Upper lobe of right lung (tissue), 1 donor: ENCODE measurements at places on chromosomes 7 and 10. TPM values are rescaled to one million over a fixed set of nuclear protein-coding genes. Genes with fewer than 3 reads are reported as not detected.

The C10orf105 gene
- total RNA-seq = 0.52 TPM

The STAG3 gene
- total RNA-seq = 2.3 TPM

The NODAL gene
- total RNA-seq = not detected

The UNC5B gene
- 16.0 TPM for total RNA-seq

DNA sequence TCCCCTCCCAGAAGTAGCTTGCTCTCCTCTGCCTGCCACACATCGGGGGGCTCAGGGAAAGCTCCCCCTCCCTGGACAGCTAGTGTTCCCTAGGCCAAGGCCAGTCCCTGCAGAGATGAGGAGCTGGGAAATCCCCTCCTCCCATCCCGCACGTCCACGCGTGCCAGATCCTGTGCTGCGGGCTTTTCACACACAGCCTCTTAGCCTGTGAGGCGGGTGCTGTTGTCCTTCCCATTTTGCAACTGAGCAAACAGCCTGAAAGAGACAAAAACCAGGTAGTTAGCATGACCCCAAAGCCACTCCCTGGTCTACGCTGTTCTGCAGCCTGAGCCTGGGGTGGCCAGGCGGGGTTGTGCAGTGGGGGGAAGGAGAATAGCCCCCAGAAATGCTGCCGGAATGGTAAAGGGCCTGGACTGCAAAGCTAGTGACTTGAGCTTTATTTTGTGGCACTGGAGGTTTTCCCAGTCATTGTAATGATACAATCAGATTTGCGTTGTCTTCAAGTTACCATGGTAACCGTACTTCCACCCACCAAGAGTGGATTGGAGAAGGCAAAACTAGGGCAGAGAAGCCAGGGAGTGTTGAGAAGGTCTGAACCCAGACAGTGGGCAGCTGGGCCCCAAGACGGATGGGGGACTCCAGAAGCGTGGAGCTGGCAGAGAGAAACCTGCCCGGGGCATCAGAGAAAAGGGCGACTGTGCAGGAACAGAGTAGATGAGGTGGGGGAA, 98.6 kb upstream of the KCTD7 start:
- no peaks in the 10 kb centered on the region for H3K4me1 ChIP-seq
- H3K36me3 ChIP-seq = no peaks in the 10 kb centered on the region
- DNase-seq = no peak
- H3K27ac ChIP-seq = no peak overlapping the region
- no peaks in the 10 kb centered on the region for H3K27me3 ChIP-seq
- H3K4me3 ChIP-seq = no peak overlapping the region

DNA sequence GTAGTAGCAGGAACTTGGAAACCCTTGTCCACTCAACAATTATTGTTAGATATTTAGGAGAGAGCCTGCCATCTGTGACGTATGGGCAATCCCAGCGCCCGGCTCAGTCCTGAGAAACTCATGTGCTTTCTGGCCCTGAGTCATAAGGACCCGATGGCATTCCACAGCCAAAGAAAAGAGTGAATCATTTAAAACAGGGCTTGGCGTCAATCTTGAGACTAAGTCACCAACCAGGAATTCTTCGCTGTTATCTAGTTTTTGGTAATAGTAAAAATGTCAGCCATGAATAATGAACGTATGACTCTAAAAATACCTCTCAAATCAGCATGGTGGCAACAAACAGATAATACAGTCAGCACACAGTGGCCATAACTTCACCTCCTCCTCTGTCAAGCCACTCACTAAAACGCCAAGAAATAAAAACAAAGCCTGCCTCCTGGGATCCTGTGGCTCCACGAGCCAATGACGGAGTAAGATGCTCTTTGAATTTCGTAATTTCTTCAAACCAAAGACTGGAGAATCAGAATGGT, 140.8 kb downstream of the ADAM12 start:
- no peak for DNase-seq
- H3K27me3 ChIP-seq = no peaks in the 10 kb centered on the region
- no peak overlapping the region for H3K4me3 ChIP-seq
- no peaks in the 10 kb centered on the region for H3K36me3 ChIP-seq
- no peaks in the 10 kb centered on the region for H3K4me1 ChIP-seq

DNA sequence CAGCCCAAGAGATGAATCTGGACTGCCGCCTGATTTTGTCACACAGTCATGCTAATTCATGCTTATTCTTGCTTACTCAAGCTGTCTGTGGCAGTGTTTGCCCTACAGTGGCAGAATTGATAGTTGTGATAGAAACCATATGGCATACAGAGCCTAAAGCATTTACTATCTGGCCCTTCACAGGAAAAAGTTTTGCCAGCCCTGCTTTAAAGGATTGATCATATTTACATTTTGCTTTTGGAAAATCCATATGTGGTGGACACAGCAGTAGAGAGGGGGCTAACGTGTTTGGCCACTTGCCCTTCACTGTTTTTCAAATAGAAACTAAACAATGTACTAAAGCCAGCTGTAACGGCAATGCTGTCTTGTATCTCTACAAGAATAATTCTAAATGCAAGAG, 974.0 kb upstream of the GHITM start:
- H3K27ac ChIP-seq = no peak overlapping the region
- no peaks in the 10 kb centered on the region for H3K4me1 ChIP-seq
- no peaks in the 10 kb centered on the region for H3K27me3 ChIP-seq
- no peak overlapping the region for H3K4me3 ChIP-seq
- no peaks in the 10 kb centered on the region for H3K36me3 ChIP-seq

DNA sequence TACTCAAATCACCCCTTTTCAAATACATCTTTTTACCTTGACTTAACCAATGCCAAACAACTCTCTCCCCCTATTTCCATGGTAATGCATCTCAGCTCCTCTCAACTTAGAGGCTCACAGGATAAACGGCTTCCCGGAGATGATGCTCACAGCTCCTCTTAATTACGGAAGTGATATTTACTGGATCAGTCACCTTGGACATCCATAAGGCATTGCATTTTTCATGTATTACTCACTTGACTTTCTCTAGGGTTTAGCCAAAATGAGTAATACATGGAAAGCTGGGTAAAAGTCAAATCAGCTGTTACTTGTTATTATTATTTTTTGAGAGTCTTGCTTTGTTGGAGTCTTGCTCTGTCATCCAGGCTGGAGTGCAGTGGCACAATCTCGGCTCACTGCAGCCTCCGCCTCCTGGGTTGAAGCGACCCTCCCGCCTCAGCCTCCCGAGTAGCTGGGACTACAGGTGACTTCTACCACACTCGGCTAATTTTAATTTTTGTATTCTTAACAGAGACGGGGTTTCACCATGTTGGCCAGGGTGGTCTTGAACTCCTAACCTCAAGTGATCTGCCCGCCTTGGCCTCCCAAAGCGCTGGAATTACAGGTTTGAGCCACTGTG, 73.3 kb upstream of the RHEB start:
- H3K4me3 ChIP-seq = no peak overlapping the region
- no peak for DNase-seq
- no peaks in the 10 kb centered on the region for H3K27me3 ChIP-seq
- peaks cover 7% of the 10 kb centered on the region for H3K36me3 ChIP-seq
- H3K4me1 ChIP-seq = no peaks in the 10 kb centered on the region

DNA sequence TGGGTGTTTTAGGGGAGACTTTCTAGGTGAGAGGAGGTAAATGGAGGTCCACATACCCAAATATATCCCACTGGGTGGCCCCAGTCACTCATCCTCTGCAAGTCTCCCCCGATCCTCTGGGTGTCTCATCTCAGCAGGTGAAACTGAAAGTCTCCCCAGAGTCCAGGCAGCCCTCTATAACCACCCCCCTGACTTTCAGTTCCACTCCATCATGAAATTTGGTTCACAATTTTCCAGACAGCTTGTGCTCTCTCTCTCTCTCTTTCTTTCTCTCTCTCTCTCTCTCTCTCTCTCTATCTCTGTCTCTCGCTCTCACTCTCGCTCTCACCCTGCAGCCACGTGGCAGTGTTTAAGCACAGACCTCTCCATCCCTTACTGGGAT, 56.7 kb upstream of the ELN start:
- no peaks in the 10 kb centered on the region for H3K4me1 ChIP-seq
- no peak for DNase-seq
- H3K36me3 ChIP-seq = no peaks in the 10 kb centered on the region
- no peak overlapping the region for H3K4me3 ChIP-seq
- no peaks in the 10 kb centered on the region for H3K27me3 ChIP-seq
- no peak overlapping the region for H3K27ac ChIP-seq

GRCh38 chr7:44893710-44894234, 8.4 kb upstream of the PURB start:
- no peak overlapping the region for H3K27ac ChIP-seq
- H3K36me3 ChIP-seq = no peaks in the 10 kb centered on the region
- no peaks in the 10 kb centered on the region for H3K4me1 ChIP-seq
- H3K27me3 ChIP-seq = no peaks in the 10 kb centered on the region

DNA sequence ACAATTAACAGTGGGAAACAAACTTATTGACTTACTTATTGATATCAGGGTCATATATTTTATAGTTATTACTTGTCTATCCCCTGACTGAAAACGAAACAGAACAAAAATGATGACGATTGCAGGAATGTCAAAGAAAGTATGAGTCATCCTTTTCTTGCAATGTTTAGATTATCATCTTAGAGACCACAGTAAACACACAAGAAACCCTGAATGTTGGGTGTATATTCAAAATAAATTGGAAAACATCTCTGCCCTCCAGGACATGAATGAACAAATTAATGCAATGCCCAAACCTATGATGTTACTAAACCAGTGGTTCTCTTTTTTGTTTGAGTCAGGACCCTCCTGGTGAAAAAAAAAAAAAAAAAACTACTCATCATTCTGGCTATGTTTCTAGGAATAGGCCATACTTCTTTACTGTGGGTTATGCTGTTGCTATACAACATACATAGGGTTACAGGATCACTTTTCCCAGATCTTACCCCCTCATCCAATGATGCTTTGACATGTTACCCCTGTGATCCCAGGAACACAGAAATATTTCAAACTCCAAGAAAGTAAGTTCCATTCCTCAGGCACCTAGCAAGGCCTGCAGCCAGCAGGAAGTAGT, 623.4 kb upstream of the IGFBP3 start:
- H3K36me3 ChIP-seq = no peaks in the 10 kb centered on the region
- no peak overlapping the region for H3K4me3 ChIP-seq
- H3K4me1 ChIP-seq = no peaks in the 10 kb centered on the region
- no peak overlapping the region for H3K27ac ChIP-seq
- H3K27me3 ChIP-seq = no peaks in the 10 kb centered on the region
- DNase-seq = no peak

DNA sequence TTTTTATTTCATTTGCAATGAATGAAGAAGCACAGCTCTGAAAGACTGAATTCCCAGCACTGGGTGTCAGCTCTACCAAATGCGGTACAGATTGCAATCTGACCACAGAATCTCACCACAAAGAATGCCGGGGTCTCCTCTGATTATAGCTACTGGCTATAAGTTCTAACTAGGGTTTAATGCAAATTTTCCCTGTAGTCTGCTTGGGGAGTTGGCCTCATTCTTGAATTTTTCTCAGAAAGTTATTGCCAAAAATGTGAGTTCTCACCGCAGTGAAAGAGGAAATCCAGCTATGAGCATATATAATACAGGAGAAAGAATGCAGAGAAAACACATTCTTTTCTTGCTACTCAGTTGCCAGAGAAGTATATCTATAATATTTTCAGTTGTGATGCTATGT, 1255.7 kb upstream of the LRRTM3 start:
- no peaks in the 10 kb centered on the region for H3K36me3 ChIP-seq
- H3K4me3 ChIP-seq = no peak overlapping the region
- no peak overlapping the region for H3K27ac ChIP-seq

DNA sequence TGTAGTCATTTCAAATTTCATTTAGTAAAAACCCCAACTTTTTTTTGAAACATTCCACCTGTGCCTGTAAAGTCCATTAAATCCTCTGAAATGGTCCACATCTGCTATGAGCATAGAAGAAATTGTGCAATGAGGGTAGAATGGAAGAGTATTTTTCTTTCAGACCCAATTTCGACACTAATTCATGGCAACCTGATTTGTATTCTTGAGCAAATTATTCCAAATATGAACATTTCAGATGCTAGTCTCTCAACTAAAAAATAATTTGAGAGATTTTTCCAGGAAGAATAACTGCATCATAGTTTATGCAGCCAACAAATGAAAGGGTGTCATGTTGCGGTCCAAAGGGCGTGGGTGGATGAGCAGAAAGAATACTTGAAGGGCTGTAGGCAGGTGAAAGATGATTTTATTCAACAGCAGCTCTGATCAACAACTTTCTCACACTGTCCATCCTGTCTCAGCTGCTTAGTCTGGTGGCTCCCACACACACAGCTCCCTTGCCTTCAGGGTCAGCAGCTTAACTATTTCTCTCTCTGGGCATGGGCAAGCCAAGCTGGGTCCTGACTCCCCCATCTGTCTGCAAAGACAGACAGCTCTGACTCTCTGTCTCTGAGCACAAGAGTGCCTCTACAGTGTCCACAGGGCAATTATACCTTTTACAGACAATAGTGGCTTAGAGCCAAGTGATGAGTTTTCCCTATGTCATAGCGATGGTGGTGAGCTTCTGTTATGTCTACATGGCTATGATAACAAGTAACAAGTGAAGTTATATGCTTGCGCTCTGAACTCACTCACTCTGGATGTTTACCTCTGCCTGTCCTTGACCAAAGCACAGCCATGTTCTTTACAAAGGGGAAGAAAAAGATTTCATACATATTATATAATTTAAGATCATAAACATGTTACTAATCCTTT, 11.5 kb downstream of the STEAP2 start:
- no peaks in the 10 kb centered on the region for H3K27me3 ChIP-seq
- no peak overlapping the region for H3K4me3 ChIP-seq
- no peak for DNase-seq
- no peaks in the 10 kb centered on the region for H3K4me1 ChIP-seq

GRCh38 chr7:135224027-135224426, 9.6 kb upstream of the STRA8 start:
- no peaks in the 10 kb centered on the region for H3K36me3 ChIP-seq
- H3K27me3 ChIP-seq = no peaks in the 10 kb centered on the region
- H3K4me1 ChIP-seq = no peaks in the 10 kb centered on the region
- H3K27ac ChIP-seq = no peak overlapping the region

DNA sequence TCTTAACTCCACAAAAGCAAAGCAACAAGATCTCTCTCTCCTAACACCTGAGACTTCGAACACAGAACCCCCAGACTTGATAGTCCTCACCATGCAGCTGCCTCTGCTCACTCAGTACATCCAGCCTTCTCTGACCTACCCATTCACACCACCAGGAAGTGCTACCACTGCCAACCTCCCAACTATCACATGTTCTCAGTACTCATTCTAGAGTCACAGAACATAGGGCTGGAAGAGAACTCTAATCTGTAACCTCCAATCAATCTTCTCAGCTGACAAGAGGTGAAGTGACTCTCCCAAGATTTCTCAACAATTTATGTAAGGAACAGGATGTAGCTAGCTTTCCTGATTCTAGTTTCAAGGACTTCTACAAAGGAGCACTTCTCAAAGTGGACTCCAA, 3.8 kb downstream of the NUDCD3 start:
- peaks cover 35% of the 10 kb centered on the region for H3K36me3 ChIP-seq
- H3K27me3 ChIP-seq = no peaks in the 10 kb centered on the region
- peak overlapping the region; percentile 30 for H3K27ac ChIP-seq
